ENCODE measurements at places on chromosomes 5 and 9.

- DNase-seq = no peak
Measured at GRCh38 chr5:38162625-38163024, 95.7 kb upstream of the EGFLAM start.

DNA sequence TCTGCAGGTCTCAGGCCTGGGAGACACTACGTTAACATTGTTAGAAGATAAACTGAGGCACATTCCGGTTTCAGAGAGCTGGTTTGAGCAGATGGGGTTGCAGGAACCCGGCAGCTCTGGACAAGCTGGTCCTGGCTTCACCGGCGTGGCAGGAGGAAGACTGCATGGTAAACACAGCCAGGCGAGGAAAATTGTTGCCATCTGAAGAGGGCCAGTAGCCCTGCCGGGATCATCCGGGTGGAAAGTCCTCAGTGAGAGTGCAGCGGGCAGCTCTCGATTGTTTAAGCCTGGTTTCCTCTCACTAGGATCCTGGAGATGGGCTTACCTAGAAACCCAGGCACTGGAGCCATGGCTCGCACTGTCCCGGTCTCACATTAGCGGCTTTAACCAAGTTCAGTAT, 226.9 kb downstream of the IRX2 start:
- no peak for DNase-seq

- DNase-seq = no peak
Measured at GRCh38 chr5:366541-367357, 45.2 kb downstream of the AHRR start.

DNA sequence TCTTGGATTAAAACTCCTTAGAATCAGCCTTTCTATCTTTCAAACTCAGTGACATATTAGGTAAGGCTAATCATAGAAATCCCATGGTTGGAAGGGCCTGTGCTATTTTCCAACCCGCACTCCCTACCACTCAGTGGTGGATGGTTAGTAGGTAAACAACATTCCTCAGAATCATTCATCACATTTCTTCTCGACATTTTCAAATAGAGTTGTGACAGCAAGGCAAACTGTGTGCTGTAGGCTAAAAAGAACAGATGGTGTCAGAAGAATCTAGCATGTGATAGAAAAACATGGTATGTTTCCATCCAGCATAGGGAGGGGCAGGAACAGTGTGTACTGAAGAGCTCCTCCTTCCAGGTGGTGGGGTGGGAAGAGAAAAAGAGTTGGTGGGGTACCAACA, 227.3 kb upstream of the NMUR2 start:
- DNase-seq = no peak

GRCh38 chr5:38734353-38734752, 111.5 kb upstream of the OSMR start:
- peak; percentile 28 for DNase-seq

DNA sequence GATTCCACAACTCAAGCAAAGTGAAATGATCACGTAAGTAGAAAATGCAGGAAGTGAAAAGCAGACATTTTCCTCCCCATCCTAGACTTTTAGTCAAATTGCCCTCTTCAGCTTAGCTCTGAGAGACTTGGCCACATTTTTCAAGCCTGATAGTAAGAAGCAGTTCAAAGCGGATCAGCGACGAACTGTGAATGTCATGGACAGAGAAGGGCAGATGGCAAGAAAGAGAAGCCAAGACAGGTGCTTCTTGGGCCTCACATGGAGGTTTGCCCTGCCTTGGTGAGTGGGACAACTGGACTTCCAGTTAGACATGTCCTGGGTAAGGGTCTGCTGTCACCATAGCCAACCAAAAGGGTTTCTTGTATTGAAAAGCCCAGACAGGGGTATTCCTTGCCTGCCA, 291.5 kb downstream of the MED10 start:
- DNase-seq = no peak

DNA sequence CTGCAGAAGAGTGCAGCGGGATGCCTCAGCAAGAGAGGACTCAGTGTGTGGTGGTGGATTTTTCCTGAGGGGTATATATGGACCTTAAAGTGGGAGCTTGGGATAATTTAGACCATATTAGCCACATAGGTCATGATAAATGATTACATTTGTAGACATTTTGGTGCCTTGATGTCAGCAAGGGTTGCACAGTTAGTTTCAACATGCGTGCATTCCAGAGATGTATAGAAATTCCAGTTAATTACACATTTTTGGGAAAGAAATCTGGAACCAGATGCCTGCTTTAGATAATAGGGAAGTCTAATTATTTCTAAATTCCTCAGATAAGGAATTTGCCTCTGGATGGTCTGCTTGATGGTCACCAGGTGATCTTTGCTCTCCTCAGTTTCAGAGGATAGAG, 440.6 kb upstream of the PAPPA start:
- DNase-seq = no peak

GRCh38 chr5:143717400-143717799, 94.6 kb upstream of the HMHB1 start:
- DNase-seq = no peak

- peak; percentile 26 for DNase-seq
Measured at GRCh38 chr9:77427256-77427927, 220.7 kb downstream of the GNA14 start.

- no peak for DNase-seq
Measured at GRCh38 chr5:159444441-159445082, 114.3 kb upstream of the IL12B start.

- DNase-seq = no peak
Measured at GRCh38 chr5:149916334-149917072, 28.1 kb downstream of the PDE6A start.

- DNase-seq = no peak
Measured at GRCh38 chr5:112865128-112865527, 4.0 kb downstream of the SRP19 start.

DNA sequence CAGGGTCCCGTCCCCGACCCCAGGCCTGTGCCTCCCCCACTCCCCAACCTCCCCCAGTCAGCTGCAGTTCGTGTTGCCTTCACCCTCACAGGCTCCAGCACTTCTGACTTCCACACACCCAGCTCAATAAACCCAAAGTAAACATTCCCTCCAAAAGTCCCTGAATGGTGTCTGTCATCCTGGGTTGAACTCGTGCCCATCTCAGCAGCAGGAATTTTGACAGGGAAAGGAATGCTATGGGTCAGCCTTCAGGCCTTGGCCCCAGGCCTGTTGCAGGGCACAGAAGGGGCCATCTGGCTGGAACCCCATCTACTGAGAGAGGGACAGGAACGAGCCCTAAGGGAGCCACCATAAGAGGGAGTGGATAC, 29.6 kb upstream of the CNOT6 start:
- DNase-seq = no peak

Measured in BE2C (cell line).